ENCODE measurements at places on chromosomes 12 and 14.

GRCh38 chr14:67673451-67673850, 981 bp downstream of the VTI1B start:
- peak; percentile 26 for DNase-seq

GRCh38 chr12:8562310-8562709, 21.6 kb upstream of the CLEC4E start:
- DNase-seq = no peak

- no peak for DNase-seq
Observed at GRCh38 chr12:114841557-114842251, 157.7 kb upstream of the TBX3 start.

DNA sequence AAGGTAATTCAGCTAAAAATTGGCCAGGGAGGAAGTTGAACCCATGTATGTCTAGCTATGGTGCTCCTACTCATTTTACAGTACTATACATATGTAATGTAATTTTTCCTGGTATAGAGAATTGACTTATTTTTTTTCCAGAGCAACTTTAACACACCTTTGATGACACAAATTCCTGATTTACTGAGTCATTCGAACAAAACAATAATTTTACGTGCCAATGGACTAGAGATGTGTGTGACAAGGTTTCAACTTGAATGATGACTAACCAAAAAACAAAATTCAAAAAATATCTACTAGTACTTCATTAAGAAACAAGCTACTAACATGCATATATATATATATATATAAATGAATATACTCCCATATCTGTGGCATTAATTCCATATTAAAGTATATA, 180.5 kb downstream of the KITLG start:
- no peak for DNase-seq

GRCh38 chr14:100288382-100289185, 17.7 kb downstream of the SLC25A29 start:
- DNase-seq = no peak

GRCh38 chr14:87491816-87492215, 501.2 kb downstream of the GALC start:
- DNase-seq = no peak

DNA sequence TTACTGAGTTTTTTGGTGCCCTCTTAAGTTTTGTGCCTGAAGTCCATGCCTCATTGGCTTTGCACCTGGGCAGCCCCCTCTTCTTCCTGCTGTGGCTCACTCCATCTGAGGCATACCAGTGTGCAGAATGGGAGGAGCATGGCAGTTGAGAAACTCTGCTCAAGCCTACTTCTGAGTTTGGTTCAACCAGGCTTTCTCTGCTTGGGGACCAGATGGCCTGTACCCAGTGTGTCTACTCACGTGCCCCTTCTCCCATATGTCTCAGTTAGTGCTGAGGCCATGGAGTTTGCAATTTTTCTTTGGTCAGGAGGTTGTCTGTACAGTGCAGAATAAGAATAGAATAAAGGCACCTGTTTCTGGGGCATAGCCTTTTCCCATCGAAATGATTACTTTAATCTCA, 383.3 kb upstream of the DDHD1 start:
- DNase-seq = no peak

DNA sequence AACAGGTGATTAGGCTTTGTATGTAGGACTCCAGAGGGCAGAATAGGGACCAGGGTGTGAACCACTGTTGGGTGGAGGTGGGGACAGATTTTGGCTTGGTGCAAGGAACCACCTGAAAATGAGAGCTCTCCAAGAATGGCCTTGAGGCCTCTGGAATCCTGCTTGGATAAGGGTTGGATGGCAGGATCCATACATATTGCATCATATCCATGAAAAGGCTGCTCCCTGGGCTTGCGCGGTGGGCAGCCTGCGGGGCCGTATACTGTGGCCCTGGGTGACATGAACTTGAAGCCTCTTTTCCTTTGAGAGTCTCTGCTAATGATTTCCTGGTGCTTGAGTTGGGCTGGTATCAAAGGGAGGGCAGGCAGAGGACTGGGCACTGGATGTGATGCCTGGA, 1.3 kb upstream of the SLC10A1 start:
- DNase-seq = no peak

GRCh38 chr14:80323038-80323665, 111.8 kb upstream of the DIO2 start:
- no peak for DNase-seq

DNA sequence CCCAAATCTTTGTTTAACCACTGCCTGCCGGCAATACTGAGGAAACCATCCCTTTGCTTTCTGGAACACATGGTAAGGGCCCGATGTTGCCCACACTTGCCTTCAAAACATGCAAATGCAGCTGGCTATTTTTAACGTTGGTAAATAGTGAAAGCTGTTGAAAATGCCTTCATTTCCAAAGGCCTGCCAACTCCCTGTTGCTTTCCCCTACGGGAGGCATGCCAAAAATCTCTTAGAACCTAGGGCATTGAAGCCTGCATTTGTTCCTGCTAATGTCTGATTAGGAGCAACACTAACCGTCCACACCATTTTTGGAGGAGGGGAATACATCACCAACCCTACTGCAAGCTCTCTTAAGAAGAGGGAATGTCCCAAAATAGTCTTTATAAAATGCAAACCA, 152.6 kb upstream of the NOS1 start:
- DNase-seq = no peak

DNA sequence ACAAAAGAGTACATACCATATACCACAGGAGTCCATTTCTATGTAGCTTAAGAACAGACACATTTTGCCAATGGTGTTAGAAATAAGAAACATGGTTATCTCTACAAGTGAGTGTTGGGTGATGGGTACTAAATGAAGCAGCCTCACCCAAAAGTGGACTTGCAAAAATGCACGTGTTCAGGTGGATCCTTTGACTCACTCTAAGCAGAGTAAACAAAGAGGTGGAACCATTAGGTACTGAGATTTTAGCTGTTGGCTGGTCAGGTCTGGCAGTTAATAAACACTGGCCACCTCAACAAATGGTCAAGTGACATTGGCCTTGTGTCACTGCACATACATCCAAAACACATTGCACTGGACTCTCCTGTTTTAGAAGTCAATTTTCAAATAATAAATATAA, 27.6 kb downstream of the EVL start:
- no peak for DNase-seq

DNA sequence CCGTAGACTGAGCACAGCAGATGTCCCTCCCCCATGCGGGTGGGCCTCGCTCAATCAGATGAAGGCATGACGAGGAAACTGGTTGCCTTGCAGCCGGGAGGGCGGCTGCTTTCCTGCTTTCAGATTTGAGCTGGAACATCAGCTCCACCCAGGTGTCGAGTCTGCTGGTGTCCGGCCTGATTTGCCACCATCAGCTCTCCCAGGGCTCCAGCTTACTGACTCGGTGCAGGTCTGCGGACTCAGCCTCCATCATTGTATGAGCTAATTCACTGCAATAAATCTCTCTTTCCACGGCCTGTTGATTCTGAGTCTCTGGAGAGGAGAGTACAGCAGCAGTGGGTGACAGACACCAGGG, 156.2 kb downstream of the KIF26A start:
- DNase-seq = no peak
